Chondrocyte (in vitro differentiated cells): ENCODE measurements at places on chromosomes 13 and 19. TPM values are rescaled to one million over a fixed set of nuclear protein-coding genes. Genes with fewer than 3 reads are reported as not detected.

GRCh38 chr19:46903458-46903857 is 42.7 kb downstream of the ARHGAP35 start:
- no peak for DNase-seq

GRCh38 chr13:113567681-113568080 is 16.9 kb upstream of the TFDP1 start:
- no peak for DNase-seq

DNA sequence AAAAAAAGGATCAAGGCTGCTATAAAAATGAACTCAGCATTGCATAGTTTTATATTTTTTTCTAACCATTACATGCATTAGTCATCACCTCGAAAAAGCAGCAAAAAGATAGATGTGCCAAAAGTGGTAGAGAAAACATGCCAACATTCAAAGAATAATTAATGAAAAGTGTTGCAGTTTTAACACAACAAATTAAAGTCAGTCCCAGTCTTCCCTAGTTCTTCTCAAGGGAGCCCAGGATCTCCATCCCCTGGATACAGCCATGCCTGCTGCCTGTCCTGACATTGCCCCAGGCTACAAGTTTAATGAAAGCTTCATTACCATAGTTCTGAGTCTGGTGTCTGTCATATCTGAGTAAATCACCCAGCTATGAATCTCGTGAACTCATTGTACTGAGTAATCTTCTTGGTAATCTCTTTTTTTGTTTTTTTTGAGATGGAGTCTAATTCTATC is 116.6 kb upstream of the KLF12 start:
- no peak for DNase-seq

Gene GSK3A
- total RNA-seq, result 38.9 to 43.6 TPM (median 42.0 TPM) in 3 replicates

Gene NXNL1
- total RNA-seq, result not detected in 3 replicates

Gene ZNF30
- 2.8 to 3.9 TPM (median 3.7 TPM) in 3 replicates for total RNA-seq
